ENCODE measurements at places on chromosomes 3 and 15.

DNA sequence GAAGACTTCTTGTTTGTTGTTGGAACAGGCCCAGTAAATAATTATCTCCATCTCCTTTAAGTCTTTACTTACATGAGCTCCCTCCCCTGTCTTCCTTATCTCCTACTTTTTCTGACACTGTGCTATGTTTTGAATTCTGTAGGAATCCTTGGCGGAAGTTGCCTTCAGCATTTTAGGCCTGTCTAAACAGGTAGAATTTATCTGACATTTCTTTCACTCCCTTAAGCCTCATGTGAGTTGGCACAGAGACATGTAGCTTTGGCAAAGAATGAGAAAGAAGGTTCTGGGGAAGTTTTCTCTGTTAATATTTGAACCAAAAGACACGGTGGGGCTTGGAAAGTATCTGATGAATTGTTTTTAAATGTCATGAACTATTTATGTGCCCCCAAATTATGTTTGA is 8.1 kb downstream of the MCTP2 start:
- peak overlapping the region; percentile 74 for H3K27ac ChIP-seq
- no peak overlapping the region for H3K4me3 ChIP-seq
- no peaks in the 10 kb centered on the region for H3K27me3 ChIP-seq
- no peak for DNase-seq
- peaks cover 44% of the 10 kb centered on the region for H3K36me3 ChIP-seq

DNA sequence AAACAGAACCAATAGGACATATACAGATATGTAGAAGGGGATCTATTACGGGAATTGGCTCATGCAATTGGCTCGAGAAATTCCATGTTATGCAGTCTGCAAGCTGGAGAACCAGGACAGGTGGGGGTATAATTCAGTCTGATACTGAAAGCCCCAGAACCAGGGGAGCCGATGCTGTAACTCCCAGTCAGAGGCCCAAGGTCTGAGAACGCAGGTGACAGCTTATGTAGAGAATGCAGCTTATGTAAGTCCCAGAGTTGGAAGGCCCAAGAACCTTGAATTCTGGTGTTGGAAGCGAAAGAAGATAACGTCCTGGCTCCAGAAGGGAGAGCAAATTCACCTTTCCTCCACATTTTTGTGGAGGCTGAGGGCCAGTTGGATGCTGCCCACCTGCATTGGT is 62.7 kb downstream of the CCNL1 start:
- no peak overlapping the region for H3K4me3 ChIP-seq
- no peak overlapping the region for H3K27ac ChIP-seq
- peaks cover 2% of the 10 kb centered on the region for H3K36me3 ChIP-seq
- no peak for DNase-seq

DNA sequence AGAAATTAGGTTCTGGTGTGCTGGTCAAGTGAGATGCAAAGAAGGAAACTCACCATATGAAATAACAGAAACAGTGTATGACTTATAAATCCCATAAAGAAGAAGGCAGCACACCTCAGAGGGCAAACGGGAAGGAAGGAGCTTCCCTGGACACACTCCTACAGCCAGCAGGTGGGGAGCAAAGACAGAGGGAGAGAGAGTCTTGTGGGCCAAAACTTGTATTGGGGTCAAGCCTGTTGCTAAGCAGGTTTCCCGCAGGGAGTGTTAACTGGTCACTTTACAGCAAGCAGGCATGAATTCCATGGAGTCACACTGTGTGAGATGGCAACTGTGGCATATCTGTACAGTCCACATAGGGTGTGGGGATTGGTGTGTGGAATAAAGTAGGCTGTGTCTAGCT is 222.9 kb upstream of the NDN start:
- H3K27ac ChIP-seq = no peak overlapping the region
- no peaks in the 10 kb centered on the region for H3K27me3 ChIP-seq
- no peak overlapping the region for H3K4me3 ChIP-seq
- no peaks in the 10 kb centered on the region for H3K36me3 ChIP-seq

DNA sequence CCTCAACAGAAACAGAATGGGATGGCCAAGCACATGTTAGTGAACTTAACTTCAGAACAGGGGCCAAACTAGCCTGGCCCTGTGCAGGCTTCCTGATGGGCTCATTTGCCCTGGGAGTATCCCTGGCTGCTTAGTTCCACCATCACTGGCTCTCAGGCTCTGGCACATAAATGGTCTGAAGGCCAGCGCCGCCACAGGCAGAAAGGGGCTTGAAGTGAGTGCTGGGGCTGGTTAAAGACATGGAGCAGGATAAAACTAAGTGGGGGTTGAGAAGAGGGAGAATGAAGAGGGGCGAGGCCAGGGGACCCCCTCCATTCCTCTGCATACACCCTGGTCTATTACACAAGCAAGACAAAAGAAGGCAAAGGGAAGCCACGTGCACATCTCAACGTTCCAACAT is 12.2 kb downstream of the SLCO2A1 start:
- no peaks in the 10 kb centered on the region for H3K4me1 ChIP-seq
- peaks cover 11% of the 10 kb centered on the region for H3K27me3 ChIP-seq
- H3K27ac ChIP-seq = no peak overlapping the region
- no peaks in the 10 kb centered on the region for H3K36me3 ChIP-seq

GRCh38 chr3:196650740-196651311 is 11.3 kb downstream of the NRROS start:
- peaks cover 44% of the 10 kb centered on the region for H3K4me1 ChIP-seq
- no peaks in the 10 kb centered on the region for H3K27me3 ChIP-seq
- DNase-seq = no peak
